ENCODE measurements at places on chromosomes 6 and 20.

GRCh38 chr6:137659871-137660270, 165.7 kb upstream of the OLIG3 start:
- no peak for DNase-seq

GRCh38 chr20:12289465-12289864, 371.8 kb downstream of the BTBD3 start:
- DNase-seq = no peak

DNA sequence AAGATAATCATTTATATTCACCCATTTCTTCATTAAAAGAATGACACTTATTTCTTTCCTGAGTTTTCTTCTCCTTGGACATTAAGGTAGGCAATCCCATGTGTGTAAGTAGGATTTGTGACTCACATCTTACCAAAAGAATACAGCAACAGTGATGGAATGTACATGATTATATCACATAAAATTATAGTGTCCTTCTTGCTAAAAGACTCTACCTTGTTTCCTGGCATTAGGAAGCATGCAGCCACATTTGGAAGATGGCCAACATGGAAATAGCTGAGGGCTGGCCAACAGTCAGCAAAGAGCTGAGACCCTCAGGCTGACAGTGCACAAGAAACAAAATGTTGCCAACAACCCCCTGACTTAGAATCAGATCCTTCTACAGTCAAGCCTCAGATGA, 327.9 kb upstream of the MARCKS start:
- no peak for DNase-seq

DNA sequence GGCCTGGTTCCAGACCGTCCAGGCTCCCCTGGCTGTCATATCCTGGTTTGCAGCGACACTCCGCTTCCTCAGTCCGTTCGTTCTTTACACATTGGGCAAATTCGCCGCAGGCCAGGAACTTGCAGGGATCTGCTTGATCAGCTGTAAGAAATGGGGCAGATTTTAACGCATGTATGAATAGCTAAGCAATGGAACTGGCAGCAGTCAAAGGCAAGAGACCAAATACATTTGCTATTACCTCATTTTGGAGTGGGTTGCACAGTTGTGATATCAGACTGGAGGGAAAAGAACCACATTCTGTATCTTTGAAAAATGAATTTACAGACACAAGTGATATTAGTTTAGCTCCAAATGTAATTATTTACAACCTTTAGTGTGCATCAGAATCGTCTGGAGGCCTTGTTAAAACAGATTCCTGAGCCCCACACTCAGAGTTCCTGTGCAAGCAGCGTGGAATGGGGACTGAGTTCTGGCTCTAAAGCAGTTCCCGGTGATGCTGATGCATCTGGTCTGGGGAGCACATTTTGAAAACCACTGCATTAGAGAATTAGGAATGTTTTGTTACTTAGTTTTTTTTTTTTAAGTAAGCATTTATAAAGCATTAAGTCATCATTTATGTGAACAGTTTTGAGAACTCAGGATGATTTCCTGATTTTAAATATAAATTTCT, 141.3 kb downstream of the IMPG1 start:
- no peak for DNase-seq

DNA sequence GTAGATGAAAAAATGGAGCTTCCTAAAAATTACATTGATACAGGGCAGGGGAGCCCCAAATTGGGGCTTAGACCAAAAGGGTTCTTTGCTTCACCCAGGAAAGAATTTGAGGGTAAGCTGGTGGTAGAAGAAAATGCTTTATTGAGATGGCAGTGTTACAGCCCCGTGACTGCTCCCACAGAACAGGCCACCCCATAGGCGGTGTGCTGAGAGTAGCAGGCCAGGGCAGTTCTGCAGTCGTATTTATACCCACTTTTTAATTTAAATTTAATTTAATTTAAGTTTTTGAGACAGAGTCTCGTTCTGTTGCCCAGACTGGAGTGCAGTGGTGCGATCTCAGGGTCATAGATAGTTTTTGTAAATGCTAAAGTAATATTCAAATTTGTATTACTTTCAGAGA, 265.0 kb downstream of the CDH26 start:
- DNase-seq = no peak

- no peak for DNase-seq
Measured at GRCh38 chr20:10558635-10559187, 115.1 kb downstream of the JAG1 start.

DNA sequence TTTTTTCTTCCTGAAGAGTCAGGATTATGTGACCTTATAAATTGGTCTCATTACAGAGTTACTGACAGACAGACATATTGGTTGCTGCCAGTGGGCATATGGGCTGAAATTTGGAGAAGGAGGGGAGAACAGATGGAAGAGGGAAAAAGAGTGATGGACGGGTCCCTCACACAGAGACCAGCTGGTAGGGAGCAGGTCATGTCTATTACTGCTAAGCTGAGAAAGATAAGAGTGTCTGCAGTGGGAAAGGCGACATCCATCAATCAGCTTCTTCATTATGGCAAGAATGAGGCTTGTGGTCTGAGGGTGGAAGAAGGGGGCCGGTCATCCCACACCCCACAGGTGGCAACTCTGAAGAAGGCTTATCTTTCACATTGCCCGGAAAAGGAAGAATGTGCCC, 353.8 kb upstream of the RSPO3 start:
- no peak for DNase-seq

DNA sequence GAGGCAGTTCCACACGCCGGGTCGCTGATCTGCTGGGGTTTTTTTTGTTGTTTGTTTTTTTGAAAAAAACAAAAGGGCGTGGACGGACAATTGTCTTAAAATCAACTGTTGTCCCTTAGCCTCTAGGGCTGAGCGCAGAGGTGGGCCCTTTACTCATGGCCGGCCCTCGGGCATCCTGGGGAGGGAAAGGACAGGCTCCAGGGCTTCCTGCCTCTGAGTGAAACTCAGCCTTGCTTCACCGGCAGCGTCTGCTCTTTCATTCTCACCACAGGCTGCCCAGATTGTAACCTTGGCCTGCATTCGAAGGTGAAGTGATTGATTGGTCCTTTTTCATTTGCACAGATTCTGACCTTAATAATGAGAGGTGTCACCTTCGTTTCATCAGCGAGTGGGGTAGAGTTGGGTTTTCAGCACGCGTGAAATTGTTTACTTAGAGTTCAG, 797 bp downstream of the SMIM13 start:
- peak; percentile 53 for DNase-seq

DNA sequence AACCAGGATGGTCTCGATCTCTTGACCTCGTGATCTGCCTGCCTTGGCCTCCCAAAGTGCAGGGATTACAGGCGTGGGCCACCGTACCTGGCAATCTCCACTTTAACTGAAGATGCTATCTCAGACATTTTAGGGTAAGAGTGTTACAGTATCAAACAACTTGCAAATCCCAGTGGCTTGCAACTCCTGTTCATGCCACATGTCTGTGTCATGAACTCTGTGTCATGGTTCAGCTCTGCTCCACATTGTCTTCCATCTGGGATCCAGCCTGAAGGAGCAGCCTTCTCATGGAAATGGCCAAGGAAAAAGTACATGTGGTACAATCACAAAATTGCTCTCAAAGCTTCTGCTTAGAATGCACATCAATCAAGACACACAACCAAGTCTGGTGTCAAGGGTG, 114.9 kb downstream of the MAP3K5 start:
- no peak for DNase-seq

DNA sequence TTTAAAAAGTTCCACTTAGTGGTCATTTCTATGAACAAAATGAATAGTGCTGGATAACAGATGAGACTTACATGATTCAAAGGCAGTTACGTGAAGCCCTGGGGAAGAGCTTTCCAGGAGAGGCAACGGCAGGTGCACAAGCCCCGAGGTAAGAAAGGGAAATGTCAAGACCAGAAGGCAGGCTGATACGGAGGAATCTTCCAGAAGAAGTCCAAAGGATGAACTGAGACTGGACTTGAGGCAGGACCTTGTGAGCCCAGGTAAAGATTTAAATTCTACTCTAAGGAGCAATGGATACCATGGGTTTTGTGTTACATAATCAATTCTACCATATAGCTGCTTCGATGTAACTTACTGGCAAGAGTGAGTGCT, 164.6 kb downstream of the BCAS1 start:
- no peak for DNase-seq

- DNase-seq = no peak
Measured at GRCh38 chr6:118408863-118409262, 139.2 kb upstream of the PLN start.

GRCh38 chr20:7231303-7231702, 463.8 kb downstream of the BMP2 start:
- no peak for DNase-seq

- DNase-seq = no peak
Measured at GRCh38 chr6:113625850-113626249, 231.3 kb upstream of the MARCKS start.

DNA sequence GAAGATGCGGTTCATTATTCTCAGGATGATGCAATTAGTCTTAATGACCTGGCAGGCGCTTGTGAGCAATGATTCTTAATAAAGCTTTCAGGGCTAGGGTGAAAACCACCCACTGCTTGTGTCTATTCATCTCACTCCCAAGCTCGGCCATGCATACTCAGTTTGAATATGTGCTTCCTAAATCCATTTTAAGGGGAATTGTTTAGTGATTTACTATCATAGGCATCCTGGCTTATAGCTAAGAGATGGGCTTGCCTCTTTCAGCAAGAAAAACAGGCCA, 141.1 kb upstream of the SLC24A3 start:
- no peak for DNase-seq

DNA sequence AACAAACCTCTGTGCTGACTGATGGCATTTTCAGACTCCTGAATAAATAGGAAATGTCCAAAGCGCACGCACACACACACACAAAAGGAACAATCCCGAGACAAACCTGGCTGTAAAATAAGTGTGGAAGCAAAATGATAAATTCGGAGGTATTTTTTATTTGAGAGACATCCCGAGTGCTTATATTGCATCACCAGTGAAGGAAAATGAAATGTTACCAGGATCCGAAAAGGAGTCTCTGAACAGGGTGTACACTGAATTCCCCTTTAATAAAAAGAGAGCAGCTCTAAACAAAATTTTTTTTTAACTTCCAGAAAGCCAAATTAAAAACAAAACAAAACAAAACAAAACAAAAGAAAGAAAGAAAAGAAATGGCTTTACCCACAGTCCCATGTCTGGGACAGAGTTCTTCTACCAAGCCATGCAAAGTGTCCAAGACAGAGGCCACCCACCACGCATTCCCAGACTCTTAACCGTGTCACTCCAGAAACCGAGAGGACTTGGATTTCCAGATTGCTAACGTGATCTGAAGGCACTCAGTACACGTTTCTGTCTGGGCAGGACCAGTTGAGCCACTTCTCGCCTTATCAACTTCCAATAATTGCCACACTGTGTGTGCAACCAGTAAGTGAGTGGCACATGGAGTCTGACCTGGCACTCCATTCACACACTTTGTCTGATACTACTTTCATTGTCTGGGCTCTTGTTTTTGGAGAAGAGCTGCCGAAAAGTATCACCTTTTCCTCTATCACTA, 817 bp downstream of the ME1 start:
- no peak for DNase-seq

DNA sequence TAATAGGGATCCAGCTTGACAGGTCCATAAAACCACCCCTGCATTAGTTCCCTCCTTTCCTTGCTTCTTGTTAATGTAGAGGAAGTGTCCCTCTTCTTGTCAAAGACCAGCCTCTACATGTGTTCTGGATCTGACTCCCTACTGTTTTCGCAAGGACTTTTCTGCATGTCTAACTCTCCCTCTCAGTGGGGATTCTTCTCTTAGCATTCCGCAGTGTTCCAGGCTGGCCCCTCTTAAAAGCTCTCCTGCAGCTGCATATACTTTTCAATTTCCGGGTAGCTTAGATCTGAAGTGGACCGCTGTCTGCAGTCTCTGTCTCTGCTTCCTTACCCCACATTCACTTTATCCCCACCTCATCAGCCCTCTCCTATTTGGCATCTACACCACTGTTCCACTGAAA, 96.1 kb upstream of the MAN1A1 start:
- DNase-seq = no peak

- peak; percentile 43 for DNase-seq
Measured at GRCh38 chr6:24910961-24911725, 24.6 kb downstream of the RIPOR2 start.

DNA sequence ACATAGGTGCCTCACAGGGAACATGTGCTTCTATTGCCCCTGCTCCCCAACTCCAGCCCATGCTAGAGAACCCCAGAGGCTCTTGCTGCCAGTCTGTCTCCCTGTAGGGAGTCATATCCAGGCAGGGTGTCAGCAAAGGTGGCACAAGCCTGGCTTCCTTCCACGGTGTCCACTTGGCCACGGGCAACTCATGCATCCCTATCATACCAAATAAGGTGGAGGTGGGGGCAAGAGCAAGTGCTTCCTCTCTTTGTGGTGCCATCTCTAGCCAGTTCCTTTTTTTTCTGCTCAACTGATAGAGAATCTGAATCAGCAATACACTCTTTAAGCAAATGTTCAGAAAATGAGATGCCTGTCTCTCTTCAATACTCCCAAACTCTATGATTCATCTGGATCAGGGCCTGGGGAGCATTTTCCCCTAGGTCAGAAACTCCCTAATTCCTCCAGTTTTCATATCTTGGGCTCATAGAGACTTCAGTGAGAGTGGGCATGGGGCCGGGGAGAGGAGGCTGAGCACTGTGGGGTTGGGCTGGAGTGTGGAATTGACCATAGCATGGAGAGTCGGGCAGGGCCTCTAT, 105.1 kb upstream of the GPR6 start:
- DNase-seq = no peak

DNA sequence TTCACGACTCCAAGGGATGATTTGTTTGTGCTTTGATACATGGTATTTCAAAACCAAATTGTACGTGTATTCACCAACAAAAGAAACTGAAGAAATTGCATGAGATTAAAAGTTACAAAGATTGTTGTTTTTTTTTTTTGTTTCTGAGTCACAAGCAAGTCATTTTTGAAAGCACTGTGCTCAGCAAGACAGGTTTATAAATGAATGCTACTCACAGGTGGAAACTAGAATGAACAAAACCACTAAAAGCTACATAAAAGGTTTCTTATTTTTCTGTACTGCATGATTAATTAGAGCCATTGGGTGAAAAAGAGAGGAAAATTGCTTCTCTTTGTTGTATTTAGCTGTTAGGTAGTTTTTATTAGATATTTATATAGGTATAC, 90.2 kb upstream of the RIPOR2 start:
- no peak for DNase-seq

GRCh38 chr6:32843331-32843978, 392 bp downstream of the PSMB8 start:
- no peak for DNase-seq

DNA sequence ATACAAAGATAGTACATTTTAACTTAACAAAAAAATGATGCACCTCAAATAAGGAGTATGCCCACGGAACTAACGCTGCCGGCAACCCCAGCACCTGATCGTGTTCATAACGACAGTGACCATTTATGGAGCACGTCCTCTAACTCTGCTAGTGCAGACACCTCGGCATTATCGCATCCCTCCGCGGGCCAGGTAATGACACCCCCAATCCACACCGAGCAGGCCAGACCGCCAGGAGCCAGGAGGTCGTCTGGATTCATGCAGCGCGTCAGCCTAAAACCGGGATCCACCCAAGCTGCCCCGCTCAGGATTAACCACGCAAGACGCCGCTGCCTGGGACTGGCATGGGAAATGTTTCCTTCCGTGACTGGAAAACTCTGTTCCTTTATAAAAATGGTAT, 34.1 kb downstream of the DACT2 start:
- DNase-seq = no peak
